H4 (cell line): ENCODE measurements at places on chromosomes 7 and 10.
A peak's percentile ranks its signal among the peaks of the same experiment; 100 is the strongest.

GRCh38 chr7:55369427-55370400 is 4.6 kb downstream of the LANCL2 start:
- no peak for DNase-seq

DNA sequence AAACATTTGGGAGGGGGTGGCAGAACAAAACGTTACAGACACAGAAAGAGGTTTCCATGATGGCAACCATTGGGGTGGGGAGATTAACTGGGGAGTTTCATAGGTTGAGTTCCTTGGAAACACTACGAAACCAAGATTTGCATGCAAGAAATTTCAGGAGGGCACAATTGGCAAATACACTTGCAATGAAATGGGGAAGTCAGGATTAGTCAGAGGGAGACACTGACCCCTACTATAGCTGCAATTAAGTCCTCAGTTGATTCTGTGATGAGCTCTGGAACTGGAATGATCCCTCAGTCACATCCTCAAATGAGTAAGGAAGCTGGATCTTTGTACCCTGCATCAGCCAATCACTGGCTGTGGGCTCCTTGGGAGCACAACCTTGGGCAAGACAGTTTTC is 22.1 kb downstream of the CPEB3 start:
- no peak for DNase-seq

- no peak for DNase-seq
Measured at GRCh38 chr7:23012908-23013714, 819 bp downstream of the HYCC1 start.

- DNase-seq = no peak
Measured at GRCh38 chr10:107098326-107098725, 66.2 kb downstream of the SORCS1 start.

GRCh38 chr7:123230147-123230546 is 30.4 kb upstream of the SLC13A1 start:
- DNase-seq = no peak

DNA sequence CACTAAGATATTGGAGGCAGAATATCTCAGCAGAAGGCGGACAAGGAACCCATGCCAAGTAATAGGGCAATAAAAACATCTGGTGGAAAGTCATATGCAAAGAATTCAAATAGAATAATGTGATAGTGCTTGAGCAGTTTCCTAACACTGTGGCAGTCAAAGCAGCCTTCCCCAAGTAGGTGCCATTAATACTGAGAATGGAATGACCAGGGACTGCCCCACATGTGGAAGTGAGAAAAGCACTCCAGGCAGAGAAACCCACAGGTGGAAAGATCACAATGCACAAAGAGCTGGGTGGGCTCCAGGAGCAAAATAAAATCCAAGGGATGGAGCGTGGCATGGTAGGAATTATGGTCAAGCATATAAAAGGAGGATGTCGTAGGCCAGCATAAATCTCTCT is 64.4 kb upstream of the NME8 start:
- no peak for DNase-seq

GRCh38 chr10:71025535-71025934 is 137.2 kb upstream of the PCBD1 start:
- no peak for DNase-seq

DNA sequence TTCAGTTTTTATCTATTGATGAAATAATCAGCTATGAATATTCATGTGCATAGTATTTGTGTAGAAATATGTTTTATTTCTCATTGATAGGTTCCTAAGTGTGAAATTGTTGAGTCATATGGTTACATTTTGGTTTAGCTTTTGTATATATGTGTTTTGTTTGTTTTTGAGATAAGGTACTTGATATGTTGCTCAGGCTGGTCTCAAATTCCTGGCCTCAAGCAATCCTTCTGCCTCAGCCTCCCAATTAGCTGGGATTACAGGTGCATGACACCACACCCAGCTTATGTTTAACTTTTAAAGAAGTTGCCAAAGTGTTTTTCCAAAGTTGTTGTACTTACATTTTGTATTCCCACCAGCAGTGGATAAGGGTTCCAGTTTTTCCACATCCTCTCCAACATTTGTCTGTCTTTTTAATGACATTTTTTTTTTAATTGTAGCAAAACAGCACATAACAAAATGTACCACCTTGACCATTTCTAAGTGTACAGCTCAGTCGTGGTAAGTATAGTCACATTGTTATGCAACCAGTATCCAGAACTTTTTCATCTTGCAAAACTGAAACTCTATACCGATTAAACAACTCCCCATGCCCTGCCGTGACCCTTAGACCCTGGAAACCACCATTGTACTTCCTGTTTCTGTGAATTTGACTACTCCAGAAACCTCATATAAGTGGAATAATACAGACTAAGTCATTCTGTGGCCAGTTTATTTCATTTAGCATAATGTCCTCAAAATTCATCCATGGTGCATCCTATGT is 12.6 kb upstream of the UBE2D1 start:
- DNase-seq = peak; percentile 57

- DNase-seq = no peak
Measured at GRCh38 chr7:122301858-122302760, 2.4 kb downstream of the FEZF1 start.

DNA sequence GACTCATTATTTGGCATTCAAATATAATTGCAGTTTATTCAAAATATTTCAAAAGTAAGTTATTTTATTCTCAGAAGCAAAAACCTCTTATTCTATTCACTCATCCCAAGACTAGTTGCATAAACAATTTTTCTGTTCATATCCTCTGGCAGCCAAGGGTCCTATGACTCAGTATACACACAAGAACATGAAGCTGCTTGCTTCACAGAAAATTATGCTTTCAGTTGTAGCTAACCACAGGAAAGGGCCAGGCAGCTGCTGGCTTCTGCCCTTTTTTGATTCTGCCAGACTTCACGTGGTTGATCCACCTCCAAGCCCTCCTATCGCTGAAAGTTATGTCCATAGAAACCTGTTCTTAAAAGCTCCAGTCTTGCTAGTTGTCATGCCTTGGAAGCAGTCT is 108.8 kb downstream of the ABCA13 start:
- DNase-seq = peak; percentile 34

DNA sequence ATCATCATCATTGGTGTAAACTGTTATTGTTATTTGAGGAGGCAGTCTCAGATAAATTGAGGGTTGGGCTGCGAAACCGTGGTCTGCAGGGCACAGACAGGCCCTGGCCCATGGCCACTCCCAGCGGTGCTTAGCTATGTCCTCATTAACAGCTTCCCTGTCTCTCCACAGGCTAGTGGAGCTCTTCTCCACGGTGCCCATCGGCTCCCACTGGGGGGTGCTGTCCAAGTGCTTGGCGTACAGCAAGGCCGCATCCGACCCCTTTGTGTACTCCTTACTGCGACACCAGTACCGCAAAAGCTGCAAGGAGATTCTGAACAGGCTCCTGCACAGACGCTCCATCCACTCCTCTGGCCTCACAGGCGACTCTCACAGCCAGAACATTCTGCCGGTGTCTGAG is 21.6 kb downstream of the GPR26 start:
- no peak for DNase-seq

DNA sequence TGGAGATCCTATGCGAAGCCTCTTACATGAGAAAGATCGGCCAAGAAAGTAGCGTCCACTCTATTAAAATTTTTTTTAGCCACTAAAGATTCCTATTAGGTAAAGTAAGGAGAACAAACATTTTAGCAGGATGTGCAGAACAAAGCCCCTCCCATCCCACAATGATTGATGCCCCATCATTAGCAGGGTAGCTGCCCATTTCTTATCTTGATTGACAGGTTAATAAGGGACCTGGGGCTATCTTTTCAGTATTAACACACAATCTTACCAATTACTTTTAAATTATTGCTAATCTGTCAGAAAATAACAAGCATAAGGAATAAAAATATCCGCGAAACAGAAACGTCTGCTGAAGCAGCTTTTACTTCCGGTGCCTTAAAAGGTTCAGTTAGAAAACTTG is 5.1 kb downstream of the FZD8 start:
- DNase-seq = no peak

DNA sequence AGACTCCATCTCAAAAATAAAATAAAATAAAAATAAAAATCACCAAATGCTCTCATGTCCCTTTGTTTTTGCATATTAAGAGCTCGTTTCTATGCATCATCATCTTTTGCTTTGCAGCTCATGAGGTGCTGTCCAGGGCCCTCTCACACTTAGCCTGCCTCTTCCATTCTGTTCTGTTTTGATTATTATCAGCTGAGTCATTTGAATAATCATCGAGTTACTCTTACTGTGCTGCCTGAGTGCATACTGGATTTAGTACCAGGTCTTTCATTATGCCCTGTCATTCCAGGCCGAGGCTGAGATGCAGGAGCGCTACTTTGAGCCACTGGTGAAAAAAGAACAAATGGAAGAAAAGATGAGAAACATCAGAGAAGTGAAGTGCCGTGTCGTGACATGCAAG is 33.0 kb downstream of the UCMA start:
- no peak for DNase-seq

GRCh38 chr7:106372595-106373318 is 88.0 kb upstream of the NAMPT start:
- peak; percentile 23 for DNase-seq

DNA sequence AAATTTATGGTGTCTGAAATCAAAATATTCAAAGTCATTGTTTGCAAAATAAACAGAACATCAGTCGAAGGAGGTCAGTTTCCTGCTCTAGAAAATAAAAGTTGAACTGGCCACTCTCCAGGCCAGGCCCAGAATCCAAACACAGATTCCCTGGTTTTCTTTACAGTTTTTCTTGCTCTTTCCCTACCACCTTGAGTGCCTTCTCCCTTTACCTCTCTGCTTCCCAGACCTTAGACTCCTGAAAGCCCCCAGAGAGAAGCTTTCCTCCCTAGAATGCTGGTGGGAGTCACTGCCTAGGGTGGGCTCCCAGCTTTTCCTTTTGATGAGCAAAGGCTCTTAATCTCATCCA is 6.1 kb downstream of the DNTT start:
- DNase-seq = no peak

DNA sequence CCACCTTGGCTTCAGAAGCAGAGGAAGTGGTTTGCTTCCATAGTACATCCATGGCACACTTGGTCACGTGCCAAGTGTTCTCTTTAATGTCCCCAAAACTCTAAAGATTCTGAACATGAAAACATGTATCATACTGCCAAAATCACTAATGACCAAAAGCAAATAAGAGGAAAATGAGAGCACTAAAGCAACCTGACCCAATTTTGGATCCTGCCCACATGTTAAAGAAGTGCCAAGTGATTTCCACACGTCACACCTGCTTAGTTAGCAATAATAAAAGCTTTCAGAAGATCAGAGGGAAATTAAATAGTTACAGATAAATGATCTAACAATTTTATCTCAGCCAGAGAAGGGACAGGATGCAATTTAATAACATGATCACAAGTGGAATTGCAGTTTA is 1170.0 kb downstream of the XPNPEP1 start:
- no peak for DNase-seq

GRCh38 chr10:14659626-14660196 is 115.0 kb downstream of the FAM107B start:
- DNase-seq = no peak
